ENCODE measurements at places on chromosomes 2 and 18.

DNA sequence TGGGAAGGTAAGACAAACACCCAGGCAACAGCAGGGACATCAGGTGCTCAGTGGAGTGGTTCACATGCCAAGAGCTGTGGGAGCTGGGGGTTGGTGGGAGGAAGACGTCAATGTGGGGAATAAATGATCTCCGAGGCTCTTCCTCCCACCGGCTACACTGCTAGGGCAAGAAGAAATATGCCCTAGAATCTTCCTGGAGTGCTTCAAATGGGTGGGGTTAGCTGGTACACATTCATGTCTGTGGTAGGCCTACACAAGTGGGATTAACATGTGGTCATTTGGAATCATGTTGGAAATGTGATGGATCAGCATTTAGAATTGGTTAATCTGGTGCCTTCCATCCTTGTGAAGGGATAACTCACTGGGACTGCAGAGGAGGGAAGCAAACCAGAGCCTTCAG, 12.4 kb upstream of the ZFP36L2 start:
- no peak for DNase-seq

DNA sequence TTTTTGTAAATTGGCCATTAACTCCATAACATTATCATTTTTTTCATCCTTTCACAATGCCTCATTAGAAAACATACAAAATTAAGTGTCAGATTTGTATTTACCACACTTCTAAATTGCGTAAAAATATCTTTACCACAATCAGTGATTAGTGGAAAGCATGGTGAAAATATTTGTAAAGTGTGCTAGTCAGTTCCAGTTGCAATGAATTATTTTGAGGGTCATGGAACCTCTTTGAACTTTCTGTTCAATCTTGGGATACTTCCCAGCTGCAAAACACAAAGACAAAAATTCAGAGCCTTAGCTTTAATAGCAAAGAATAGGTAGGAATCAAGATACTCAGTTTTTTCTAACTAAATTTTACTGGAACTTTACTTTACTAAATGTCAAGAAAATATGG, 4.0 kb upstream of the COL3A1 start:
- peak; percentile 42 for DNase-seq

GRCh38 chr2:138271467-138271866, 230.1 kb upstream of the SPOPL start:
- no peak for DNase-seq

DNA sequence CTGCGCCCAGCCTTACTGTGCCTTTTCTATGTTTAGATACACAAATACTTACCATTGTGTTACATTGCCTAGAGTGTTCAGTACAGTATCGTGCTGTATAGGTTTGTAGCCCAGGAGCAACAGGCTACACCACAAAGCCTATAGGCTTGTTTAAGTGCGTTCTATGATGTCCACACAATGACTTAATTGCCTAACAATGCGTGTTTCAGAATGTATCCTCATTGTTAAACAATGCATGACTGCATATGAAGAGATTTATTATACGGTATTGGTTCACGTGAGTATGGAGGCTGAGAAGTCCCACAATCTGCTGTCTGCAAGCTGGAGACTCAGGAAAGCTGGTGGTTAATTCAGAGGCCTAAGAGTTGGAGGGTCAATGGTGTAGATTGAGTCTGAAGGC, 46.1 kb upstream of the MGAT4A start:
- no peak for DNase-seq

DNA sequence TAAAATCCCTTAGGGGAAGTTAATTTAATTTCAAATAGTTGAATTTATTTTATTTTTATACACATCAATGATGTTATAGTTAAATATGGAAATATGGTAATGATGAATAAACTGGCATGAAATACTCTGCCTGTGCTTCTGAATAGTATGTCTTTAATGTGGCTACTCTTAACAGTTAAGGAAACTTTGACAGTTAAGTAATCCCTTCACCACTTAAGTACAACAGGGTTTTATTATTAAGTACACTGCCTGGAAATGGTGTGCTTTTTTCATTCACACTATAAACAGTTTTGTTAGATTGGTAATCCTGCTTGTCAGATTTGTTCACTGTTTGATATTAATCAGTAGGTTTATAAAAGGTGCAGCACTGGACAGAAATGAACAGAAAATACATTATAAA, 412.0 kb upstream of the ZEB2 start:
- no peak for DNase-seq

GRCh38 chr18:36665952-36666351, 162.8 kb downstream of the TPGS2 start:
- DNase-seq: no peak

GRCh38 chr18:56444201-56444600, 194.2 kb downstream of the TXNL1 start:
- no peak for DNase-seq

DNA sequence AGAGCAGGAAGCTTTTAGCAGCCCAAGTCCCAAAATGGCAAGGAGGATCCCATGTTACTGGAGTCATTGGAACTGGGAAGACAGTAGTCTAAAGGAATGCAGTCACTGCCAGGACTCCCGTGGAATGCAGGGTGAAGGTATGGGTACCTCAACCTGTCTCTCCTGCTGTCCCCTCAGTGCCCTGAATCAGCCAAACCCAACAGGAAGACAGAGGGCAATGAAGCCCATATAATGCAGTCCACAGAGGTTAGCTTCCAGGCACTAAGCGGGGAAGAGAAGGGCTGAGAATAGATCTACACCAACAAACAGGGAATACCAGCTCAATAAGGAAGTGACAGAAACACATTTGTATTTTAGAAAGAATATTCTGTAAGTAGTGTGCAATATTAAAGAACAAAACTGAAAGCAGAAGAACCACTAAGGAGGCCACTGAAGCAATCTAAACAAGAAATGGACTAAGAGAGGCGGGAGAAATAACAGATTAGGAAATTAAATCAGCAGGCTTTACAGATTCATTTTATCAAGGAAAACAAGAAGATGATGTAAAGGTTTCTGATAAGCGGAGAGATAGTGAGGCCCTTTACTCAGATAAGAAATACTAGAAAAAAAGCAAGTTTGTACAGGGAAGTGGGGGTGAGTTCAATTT, 8.3 kb downstream of the NEMP2 start:
- no peak for DNase-seq

- DNase-seq: no peak
Observed at GRCh38 chr18:7896161-7896560, 329.0 kb downstream of the PTPRM start.

DNA sequence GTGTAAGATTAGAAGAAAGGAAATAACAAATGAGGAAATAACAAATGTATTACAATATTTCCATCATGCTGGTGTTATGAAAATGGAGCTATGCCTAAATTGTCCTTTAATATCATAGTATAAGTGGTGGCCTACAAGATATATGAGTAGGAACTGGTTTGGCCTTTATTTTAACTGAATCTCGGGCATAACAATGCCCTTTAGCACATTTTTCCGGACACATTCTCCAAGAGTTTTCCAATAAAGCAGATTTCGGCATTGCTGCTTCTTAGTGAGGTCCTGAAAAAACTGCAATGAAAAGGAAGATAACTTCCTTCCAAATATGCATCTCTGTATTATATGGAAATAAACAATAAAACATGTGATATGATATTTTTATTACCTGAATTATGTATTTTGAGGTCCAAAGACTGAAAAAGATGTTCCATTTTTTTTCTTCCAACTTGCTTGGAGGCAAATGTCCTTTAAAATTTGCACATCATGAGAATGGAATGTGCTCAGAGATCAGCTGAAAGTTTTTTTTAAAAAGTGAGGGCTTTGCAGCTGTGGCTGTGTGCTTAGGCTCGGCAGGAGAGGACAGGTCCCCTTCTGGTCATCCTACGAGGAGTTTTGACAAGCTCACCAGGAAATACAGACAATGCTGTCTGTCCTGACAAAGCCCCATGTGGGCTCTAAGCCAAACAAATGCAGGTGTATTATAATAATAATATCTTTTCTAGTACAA, 132.3 kb upstream of the RND3 start:
- peak; percentile 73 for DNase-seq

DNA sequence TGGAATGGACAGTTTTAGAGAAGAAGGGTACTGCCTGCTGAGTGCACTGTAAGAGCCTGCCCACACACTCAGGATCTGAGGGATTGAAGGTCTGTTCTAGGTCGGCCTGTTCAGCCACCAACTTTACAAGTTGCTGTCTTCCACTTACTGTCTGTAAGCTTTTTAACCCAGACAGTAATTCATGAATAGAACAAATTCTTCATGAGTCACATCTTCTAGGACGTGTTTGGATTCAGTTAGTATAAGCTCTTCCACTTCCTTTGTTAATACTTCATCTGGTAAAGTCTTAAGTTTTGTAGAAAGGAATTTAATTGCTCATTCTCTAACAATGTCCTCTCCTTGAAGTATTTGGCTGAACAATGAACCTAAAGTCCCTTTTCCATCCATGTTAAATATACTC, 74.6 kb downstream of the PDE11A start:
- peak; percentile 41 for DNase-seq

- DNase-seq: peak; percentile 3
Observed at GRCh38 chr2:188631037-188631809, 339.5 kb downstream of the GULP1 start.

DNA sequence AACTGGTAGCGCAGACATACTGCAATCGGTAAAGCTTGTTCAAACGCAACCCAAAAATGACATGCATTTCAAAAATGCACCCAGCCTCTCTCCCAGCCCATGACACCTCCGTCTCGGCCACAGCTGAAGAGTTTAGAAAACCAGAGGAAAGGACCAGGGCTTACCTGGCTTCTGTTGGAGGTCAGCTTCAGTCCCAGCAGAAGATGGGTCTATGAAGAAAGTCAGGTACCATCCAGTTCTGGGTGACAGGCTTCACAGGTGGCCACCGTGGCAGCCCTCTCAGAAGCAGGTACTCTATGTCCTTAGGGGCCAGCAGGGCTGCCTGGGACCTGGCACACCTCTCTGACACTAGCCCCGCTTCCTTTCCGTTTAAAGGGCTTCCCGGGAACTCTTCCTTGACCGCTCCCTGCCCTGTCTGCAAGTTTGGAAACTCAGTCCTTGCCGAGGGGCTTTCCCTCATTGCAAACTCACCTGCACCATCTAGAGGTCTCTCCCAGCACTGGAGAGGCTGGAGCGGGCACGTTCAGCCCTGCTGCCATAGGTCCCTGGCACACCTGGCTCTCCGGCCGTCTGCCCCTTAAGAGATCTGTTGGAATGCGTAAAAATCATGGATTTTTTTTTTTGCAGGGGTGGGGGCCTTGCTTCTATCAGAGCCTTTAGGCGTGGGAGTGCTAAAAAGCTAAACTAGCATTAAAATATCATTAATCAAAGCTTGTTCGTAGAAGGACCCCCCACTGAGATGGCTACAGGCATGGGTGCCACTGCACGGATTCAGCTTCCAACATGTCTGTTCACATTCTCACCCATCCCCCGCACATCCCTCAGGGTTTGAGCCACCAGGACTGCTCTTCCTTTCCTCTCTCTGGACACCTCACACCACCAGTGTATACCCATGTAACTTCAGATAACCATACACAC, at the start of gene EDAR:
EDAR (minus strand) TSS at position 425 of the 918 bp plus-strand sequence. CDS start 58,206 bp downstream, outside the sequence.
- peak; percentile 7 for DNase-seq

Measured in fibroblast of mammary gland (primary cell).